Activated CD4-positive, CD25-positive, alpha-beta regulatory T cell treated with anti-CD3 and anti-CD28 coated beads, Interleukin-2, amount 50 U/mL, for 24 hours (primary cell): ENCODE measurements at places on chromosomes 2 and 18.

DNA sequence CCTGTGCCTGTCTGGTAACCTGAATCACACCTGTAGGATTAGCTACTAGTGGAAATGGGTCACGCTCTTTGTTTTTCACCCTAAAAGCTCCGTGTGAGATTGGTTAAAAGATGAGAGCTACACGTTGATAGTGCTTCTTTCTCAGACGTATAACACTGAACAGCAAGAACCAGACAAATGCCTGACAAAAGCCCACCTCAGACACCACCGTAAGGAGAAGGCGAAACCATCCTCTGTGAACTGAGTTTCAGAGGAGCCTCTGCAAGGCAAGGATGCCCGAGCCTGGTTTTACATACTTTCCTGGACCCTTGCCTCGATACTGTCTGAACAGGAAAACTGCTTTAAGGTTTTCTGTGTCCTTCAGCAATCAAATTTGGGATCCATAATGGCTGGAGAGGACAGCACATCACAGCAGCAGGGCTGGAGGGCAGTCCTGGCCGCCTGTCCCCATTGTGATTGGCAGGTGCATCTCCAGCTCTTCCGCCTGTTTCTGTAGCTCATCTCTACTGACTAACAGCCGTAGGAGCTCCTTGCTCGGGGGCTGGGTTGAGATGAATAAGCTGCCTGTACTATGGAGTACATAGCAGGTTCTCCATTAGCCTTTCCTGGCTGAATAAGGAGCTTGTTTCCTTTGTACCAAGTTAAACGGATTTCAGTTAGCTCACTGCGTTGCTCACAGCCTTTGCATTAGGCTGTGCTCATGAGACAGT is 155.5 kb downstream of the MYT1L start:
- ATAC-seq = no peak

- no peak for ATAC-seq
Observed at GRCh38 chr18:54739476-54739875, 88.8 kb upstream of the RAB27B start.

DNA sequence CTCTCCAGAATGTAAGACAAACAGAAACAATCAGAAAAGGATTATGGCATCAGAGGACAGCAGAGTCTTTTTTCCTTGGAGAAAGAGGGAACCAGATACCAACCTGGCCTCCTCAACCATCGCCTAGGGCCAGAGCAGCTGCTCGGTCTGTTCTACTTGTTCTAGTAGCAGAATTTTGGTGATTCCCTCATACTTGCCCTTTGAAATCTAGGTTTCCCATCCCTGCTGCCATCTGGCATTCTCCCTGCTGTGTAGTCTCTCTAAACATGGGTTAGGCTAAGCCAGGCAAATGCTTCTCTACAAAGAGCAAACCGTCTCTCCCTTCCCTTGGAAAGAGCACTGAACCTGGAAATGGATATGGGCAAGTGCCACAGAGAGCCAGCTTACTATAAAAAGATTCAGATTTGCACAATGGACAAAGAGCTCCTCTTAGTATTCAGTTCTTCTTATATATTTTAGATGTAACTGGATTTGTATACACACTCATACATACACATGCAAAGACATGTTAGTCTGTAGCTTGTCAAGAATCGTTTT is 208.6 kb upstream of the ST6GAL2 start:
- no peak for ATAC-seq

DNA sequence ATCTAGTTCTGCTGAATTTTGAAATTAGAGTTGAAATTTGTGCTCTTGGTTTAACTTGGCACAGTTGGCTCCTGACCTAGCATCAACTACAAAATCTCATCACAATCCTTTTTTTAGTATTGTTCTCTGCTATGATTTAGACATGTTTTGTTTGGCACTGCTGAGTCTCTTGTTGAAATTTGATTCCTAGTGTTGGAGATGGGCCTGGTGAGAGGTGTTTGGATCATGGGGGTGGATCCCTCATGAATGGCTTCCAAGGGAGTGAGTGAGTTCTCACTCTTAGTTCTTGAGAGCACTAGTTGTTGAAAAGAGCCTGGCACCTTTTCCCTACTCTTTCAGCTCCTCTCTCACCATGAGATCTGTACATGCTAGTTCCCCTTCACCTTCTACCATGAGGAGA is 605.6 kb upstream of the SLC39A10 start:
- no peak for ATAC-seq

GRCh38 chr2:101109451-101110118 is 41.6 kb downstream of the TBC1D8 start:
- no peak for ATAC-seq

- no peak for ATAC-seq
Observed at GRCh38 chr2:85287721-85288120, 40.1 kb downstream of the TGOLN2 start.

- ATAC-seq = no peak
Observed at GRCh38 chr18:45549290-45549689, 66.0 kb upstream of the SLC14A2 start.

- no peak for ATAC-seq
Observed at GRCh38 chr2:28442328-28442727, 49.7 kb downstream of the FOSL2 start.

DNA sequence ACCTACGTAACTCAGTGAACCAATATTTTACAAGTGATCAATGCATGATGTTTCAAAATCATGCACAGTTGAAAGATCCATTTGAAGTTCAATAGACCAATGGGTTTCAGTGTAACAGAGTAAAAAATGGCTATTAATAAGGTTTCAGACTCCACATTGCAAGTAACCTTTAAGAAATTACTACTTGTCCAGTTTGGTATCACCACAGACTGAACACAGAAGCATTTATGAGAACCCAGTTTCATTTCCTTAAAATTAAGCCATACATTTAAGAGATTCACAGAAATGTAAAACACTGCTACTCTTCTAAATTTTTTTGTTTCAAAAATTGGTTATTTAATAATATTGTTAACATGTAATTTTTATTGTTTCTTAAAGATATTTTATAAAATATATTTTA is 98.9 kb upstream of the CHRNA1 start:
- no peak for ATAC-seq

DNA sequence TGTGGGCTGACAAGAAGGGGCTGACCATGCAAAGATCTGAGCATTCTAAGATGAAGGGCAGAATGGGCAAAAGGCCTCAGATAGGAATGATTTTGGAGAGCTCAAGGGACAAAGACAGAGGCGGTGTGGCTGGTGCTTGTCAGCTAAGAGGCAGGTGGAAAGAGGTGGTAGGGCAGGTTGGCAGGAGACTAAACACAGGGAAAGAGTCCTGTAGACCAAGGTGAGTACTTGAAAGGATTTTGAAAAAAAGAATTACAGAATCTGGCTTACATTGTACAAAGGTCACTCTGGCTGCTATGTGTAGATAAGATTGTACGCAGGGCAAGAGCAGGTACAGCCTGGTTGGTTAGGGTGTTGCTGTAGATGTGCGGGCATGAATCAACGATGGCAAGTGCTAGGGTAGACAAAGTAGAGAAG is 50.6 kb downstream of the STK39 start:
- no peak for ATAC-seq

- ATAC-seq = no peak
Observed at GRCh38 chr2:215833531-215834162, 179.7 kb downstream of the MREG start.

DNA sequence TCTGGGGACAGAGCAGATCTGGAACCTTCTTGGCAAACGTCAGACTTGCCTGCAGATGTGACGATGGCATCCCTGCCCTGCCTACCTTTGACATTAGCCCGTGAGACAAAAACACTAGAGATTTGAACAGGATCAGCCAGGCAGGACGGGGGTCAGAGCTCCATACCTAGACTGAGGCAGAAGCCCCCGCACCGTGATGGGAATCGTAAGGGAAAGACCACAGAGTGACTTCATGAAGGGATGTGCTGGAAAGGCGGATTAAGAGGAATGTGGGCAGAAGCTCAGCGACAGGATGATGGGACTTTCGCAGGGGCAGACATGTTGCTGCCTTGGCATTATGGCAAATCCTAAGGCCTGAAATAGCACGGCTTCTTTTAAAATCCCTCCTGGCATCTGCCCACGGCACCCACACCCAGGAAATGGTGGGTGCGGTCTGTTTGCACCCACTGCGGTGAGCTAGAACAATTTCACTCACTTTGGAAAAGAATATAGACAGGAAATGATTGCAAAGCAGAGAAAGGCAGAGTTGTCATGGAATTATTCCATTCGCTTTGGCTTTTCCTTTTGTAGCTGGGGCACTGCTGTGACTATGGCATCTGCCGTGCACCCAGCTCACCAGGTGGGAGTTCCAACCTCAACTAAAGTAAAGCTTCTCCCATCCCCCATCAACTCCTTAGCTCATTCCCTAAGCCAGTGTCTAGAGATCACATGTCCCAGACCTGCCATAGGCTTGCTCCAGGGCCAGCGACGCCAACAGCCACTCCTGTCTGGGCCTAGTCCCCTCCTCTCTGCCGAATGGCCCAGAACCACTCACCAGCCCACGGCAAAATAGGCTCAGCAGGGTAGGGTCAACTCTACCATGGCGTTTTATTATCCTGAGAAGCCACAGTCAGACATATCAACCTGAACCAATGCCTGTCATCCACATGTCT is 112.7 kb upstream of the NPAS2 start:
- no peak for ATAC-seq

GRCh38 chr2:143532061-143532460 is 402.8 kb downstream of the ARHGAP15 start:
- ATAC-seq = no peak

DNA sequence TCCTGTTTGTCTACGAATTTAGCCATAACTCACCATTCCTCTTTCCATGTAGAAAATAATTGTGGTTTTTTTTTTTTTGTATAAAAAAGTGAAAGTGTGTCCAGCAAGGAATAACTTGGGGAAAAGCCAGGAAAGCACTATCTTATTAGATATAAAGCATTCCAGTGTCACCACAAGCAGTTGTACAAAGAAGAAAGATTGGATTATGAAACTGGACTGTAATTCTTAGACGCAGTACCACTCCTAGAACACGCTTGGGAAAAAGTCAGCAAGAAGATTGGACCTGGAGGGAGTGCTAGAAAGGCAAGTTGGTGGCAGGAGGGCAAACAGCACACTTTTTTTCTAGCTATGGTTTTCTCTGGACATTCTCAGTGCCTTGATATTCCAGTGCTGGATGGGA is 186.7 kb downstream of the PARD3B start:
- no peak for ATAC-seq

- ATAC-seq = no peak
Observed at GRCh38 chr18:35193316-35193715, 47.5 kb upstream of the ZNF397 start.

GRCh38 chr2:175624211-175624761 is 377.8 kb downstream of the LNPK start:
- ATAC-seq = no peak

- ATAC-seq = no peak
Observed at GRCh38 chr2:175999283-175999819, 2.7 kb downstream of the LNPK start.

DNA sequence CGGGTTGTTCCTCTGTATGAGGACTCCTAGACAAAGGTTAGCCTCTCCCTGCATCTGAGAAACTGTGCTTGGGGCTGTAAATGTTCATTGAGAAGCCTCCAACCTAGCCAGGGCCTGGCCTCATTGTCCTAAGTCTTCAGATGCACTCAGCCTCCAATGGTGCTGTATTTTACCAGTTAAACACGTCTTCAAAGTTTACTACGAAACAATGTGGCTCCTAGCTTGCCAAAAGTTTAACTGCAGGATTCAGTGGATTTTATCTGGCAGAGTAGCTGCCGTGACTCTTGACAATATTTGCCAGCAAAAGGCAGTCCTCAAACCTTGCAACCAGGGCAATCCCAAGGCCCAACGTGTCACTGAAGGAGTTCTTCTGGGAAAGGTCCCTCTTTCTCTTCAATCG is 1.1 kb downstream of the PID1 start:
- ATAC-seq = no peak

DNA sequence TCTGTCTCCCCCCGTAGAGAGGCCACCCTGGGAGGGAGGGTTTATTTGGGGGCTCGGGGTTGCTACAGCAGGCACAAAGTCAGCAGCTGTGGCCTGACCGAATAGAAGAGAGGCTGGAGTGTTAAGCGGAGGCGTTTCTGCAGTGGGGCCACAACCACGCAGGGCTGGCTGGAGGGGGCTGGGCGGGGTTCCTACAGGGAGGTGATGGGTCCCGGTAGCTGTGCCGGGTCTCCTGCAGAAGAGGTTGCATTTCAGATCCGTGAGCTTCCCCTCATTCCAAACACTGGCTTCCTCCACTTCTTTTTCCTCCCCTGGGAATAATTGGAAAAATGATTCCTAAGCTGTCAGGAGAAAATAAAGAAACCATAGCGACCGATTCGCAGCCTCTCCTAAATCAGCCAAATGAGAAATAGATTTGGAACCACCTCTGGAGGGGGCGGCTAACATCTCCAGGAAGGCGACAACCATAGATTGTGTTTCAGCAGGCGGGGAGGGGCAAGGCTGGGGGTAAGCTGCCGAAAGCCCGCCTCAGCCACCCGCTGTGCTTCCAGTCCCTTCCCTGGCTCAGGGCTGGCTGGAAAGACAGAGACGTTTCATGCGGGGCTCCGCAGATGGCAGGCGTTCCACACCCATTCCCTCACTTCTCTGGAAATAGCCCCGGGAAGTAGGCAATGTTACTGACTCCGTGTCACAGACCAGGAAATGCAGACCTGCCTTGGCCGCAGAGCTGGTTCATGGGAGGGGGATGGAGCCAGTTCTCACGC is 85.6 kb upstream of the TAF1B start:
- no peak for ATAC-seq

DNA sequence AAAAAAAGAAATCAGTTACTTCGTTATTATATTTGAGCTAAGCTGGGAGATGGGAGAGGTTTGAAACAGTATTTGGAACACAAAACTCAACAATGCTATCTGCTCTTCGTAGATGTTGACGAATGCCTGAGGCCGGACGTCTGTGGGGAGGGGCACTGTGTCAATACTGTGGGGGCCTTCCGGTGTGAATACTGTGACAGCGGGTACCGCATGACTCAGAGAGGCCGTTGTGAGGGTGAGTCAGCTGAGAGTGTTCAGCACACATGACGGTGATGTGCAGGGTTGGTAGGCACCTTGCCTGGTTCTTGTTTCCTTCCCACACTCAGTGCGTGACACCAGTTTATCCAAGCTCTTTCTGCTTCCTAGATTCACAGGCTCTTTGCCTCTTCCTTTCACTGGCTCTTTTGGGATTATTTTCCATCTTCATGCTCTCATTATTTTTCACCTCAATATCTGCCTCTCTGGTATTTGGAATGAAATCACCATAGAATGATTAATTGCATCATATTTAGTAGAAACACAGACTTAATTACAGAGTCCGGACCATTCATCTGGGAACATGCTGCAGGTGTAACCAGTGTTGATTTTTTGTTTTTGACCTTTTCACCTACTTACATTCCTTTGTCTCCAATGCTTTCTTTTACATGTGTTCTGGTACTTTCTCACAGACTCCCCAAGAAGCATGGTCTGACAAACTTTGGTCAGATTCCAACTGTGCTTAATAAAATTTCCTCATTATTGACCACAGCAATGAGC is 200.6 kb upstream of the RASGRP3 start:
- peak; percentile 74 for ATAC-seq

- ATAC-seq = no peak
Observed at GRCh38 chr2:159706385-159706980, 5.8 kb upstream of the MARCHF7 start.

- peak; percentile 46 for ATAC-seq
Observed at GRCh38 chr18:38644875-38645641, 1079.5 kb upstream of the CELF4 start.
